ENCODE measurements at places on chromosomes 5 and 9.

GRCh38 chr5:90050103-90050502 is 359.5 kb downstream of the CETN3 start:
- no peak for DNase-seq

- no peak for DNase-seq
Observed at GRCh38 chr5:57761513-57761912, 278.9 kb upstream of the ACTBL2 start.

DNA sequence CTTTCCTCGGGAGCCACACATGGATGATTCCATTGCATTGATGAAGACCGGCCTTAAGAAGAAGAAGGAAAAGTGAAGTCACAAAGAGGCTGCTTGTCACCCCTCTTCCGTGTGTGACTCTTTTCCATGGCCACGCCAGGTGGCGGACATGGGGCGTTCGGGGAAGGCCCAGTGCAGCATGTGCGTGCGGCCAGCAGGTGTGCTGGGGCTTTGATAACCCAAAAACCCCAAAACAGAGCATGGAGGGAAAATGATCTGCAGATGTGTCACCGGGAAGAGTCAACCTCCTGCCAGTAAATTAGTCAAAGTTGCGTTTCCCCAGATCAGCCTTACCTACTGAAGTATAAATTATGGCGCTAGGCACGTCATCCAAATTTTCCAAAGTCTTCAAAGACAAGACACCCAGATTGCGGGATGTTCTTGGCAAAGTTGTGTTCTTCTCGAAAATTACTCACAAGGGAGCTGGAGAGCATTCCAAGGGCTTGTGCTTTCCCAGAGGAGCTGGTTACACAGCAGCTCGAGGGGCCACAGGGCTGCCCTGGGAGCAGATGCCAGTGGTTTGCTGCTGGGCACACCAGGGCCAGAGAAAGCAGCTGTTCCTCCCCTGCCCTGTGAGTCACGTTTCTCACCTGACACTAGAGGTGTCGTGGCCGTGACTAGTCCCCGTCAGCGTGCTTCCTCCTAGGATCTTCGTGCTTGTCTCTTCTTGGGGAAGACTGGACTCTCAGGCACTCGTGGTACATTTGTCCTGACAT is 53.9 kb downstream of the IRX2 start:
- DNase-seq: no peak

DNA sequence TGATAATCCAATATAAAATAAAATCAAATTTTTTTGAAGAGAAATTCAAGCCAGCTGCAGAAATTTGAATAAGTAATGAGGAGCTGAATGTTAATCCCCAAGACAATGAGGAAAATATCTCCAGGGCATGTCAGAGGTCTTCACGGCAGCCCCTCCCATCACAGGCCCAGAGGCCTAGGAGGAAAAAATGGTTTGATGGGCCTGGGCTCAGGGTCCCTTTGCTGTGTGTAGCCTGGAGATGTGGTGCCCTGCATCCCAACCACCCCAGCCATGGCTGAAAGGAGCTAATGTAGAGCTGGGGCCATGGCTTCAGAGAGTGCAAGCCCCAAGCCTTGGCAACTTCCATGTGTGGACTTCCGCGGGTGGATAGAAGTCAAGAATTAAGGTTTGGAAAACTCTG is 618.3 kb downstream of the TAF11L14 start:
- no peak for DNase-seq

All from smooth muscle cell of the brain vasculature (primary cell).